ENCODE measurements at places on chromosomes 16 and 17. TPM values are rescaled to one million over a fixed set of nuclear protein-coding genes. Genes with fewer than 3 reads are reported as not detected.
A peak's percentile ranks its signal among the peaks of the same experiment; 100 is the strongest.

PARD6A gene
- 17.9 TPM for polyA plus RNA-seq

TBC1D3I gene
- polyA plus RNA-seq: not detected

DOK4 gene
- 2.2 TPM for polyA plus RNA-seq

PDE6G gene
- polyA plus RNA-seq: 81.4 TPM

TPSG1 gene
- polyA plus RNA-seq: not detected

CCDC47 gene
- 43.3 TPM for polyA plus RNA-seq

PABPN1L gene
- polyA plus RNA-seq: not detected

- DNase-seq: no peak
Measured at GRCh38 chr16:8310323-8310722, 280.0 kb downstream of the TMEM114 start.

DNA sequence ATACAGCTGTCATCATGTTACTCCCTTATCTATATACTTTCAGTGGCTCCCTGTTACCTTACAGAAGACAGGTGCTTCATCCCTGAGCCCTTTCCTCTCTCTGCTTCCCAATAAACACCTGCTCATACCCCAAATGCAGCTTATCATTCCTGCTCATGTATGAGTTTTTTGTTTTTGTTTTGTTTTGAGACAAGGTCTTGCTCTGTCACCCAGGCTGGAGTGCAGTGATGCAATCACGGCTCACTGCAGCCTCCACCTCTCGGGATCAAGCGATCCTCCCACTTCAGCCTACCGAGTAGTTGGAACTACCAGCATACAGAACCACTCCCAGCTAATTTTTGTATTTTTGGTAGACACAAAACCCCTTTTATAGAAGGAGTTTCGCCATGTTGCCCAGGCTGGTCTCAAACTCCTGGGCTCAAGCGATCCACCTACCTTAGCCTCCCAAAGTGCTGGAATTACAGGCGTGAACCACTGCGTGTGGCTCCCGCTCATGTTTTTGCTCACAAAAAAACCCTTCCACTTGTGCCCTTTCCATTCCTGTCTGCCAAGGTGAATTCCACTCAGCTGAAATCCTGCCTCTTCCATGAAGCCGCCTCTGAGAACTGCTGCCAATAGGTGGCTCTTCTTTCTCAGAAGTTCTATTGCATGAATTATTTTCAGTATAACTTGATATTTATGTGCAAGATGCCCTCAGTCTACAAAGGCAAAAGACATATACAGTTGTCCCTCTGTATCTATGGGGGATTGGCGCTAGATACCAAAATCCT, 7.9 kb upstream of the RNF157 start:
- no peak for DNase-seq

DNA sequence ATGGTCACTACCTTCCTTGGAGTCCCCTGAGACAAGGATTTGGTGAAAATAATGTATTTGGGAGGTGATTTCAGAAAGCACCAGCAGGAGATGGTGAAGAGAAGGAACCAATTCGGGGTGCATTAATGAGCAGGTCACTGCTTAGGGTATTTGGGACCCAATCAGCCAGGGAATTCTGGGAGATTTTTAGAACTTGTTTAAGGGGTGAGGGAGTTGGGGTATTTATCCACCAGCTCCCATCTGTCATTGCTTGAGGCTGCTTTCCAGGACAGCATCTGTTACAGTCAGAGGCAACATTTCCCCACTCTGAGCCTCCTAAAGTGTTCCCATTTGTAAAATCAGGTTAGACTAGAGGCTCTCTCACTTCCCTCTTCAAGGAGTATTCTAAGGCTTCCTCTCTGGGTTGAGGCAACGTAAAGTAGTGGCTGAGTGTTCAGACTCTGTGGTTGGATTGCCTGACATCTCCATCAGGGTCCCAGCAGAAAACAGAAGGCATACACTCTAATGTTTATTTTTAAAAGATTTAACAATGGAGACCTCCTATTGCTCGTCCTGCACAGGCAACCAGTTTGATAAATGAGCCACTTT, 60.9 kb downstream of the CLEC19A start:
- DNase-seq: no peak

GRCh38 chr17:20116683-20117309, 107.6 kb downstream of the SPECC1 start:
- peak; percentile 60 for DNase-seq

DNA sequence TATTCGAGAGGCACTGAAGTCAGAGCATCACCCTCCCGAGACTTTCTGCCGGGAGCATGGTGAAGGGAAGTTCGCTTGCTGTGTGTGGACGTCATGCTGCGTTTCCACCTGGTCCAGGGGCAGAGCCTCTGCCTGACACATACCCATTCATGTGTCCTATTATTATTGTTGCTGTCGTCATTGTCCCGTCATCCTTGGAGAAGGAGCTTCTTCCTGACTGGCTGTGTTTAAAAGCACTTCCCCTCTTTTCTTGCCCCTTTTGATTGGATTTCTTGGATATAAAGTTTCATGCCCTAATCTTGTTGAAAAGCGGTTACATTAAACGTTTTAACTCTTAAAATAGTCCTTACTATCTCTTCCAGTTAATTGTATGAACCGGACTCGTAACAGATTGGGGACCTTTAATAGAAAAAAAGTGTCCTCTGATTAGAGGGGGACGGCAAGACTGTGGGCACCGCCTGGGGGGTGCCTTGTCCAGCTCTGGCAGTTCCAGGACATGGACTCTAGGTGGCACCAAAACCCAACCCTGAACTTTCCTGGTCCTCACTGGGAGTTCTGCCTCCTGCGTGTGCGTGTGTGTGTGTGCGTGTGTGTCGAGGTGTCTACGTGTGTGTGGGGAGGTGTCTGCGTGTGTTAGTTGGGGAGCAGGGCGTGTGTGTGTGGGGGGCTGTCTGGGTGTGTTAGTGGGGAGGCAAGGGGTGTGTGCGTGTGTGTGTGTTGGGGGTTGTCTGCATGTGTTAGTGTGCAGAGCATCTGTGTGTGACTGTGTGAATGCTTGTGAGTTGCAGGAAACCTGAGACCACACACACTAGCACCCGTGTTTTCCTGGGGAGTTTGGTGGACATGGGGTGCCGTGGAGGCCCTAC, 133.3 kb upstream of the CIBAR2 start:
- peak; percentile 56 for DNase-seq

DNA sequence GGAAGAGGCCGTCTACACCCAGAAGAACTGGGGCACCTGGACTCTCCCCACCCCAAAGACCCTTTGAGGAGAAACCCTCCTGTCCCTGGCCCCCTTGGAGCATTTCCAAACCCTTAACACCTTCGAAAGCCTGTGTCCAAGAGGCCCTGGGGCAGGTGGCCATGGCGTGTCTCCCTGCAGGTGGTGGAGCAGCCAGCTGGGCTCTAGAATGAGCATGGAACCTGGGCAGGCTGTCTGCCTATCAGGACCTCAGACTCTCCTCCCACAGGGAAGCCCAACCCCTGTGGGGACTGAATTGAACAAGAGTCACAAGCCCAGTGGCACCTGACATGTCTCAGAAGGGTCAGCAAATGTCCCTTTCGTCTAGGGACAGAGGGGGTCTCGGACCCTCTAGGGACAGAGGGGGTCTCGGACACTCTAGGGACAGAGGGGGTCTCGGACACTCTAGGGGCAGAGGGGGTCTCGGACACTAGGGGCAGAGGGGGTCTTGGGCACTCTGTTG, 8.4 kb downstream of the CBX4 start:
- DNase-seq: no peak

DNA sequence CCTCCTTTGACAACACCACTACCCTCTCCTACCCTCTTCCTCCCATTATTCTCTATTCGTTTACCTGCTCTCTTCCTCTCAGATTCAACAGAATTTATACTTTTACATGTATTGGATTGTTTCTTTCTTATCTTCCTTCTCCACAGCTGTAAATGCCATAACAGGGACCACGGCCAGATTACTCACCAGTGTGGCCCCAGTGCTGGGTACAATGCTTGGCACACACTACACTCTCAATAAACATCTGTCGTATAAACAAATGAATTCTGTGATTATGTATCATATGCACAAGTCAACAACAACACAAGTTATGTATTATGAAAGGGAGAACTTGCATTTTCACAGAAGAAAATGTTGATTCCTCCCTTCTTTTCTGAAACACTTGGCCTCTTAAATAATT, 20.0 kb downstream of the AARSD1 start:
- no peak for DNase-seq

DNA sequence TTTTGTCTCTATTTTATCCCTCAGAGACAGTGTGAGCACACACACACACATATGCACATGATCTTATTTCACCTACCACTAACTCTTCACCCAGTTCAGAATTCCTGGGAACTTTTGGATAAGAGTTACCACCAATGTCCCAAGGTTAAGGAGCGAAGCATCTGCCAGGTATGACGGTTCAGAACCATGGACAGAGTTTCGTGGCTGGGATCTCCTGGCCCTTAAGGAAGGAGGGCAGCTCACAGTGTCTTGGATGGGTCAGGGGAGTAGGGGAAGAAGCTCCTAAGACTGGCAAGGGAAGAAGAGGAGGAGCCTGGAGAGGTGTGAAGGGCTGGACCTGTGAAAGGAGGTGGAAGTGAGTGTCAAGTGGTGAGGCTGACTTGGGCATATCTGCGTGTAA, 23.0 kb upstream of the TMEM132E start:
- no peak for DNase-seq

DNA sequence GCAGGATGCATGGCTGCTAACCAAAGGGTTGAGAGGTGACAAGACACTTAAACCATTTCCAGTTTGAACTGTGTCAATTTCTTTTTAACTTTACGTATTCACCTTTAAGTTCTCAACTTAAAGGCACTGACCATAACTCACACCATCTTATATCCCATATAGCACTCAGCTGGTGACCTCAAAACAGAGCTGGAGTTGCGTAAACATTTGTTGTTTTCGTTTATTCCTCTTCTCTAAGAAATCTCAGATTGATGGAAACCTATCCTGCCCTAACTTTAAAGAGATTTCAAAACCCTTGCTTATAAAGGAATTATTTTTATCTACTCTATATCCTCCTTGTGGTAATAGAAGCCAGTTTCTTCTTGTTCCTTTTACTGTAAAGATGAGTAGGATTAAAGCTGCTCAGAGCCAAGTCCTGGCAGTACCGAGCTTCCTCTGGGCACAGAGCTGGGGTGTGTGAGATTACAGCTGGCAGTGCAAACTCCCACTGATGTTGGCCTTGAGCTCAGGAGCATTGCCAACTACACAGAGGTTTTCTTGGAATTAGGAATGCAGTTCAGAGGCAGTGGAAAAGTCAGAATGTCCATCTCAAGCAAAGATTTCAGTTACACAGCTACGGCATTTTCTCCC, 1.3 kb downstream of the KCTD2 start:
- no peak for DNase-seq

- no peak for DNase-seq
Measured at GRCh38 chr17:66472123-66472522, 169.7 kb downstream of the PRKCA start.

- no peak for DNase-seq
Measured at GRCh38 chr16:886802-887731, 83.7 kb downstream of the LMF1 start.

DNA sequence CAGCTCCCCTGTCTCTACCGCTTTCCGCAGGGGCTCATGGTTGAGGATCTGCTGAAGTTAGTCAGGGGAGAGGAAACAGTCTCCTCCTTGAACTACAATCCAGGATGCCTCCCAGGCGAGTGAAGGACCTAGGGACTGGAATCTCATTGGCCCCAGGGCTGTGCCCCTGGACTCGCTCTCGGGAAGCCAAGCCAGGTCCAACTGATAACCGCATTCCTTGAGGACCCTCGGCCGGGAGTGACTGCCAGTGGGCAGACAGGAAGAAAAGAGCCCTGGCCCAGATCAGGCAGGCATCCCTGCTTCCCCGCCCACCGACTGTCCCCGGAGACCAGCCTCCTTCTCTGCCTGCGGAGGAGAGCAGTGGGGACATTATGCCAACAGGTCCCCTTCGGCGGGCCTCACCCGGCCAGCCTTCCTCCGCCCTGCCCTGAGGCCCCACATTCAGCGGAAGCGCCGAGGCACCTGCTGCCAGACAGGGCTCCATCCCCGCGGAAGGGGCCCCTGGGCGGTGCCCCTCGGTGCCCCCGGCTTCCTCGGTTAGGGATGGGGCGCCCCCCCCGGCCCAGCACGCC, 776 bp downstream of the LRRC75A start:
- DNase-seq: peak; percentile 11

DNA sequence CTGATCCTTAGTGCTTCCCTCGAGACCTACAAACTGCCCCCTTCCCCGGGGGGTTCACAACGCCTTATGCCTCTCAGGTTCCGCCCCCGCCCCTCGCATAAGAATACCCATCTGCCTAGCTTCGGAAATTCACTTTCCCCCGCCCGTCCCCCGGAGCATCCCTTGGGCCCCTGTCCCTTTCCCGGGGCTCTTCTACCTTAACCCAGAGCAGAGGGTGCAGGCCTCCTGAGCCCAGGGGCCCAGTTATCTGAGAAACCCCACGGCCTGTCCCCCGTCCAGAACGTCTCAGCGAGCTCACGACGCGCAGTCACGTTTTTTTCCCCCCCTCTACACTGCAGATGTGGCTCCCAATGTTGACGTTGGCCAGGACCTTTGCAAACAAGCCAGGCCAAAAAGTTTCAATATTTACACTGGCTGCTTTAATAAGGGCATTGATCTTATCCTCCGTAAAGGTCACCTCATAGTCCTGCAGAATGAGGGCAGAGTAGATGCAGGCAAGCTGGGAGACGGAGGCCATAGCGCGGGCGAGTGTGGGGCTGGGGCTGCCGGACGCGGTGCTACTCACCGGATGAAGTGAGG, 1.4 kb upstream of the NBR1 start:
- no peak for DNase-seq

DNA sequence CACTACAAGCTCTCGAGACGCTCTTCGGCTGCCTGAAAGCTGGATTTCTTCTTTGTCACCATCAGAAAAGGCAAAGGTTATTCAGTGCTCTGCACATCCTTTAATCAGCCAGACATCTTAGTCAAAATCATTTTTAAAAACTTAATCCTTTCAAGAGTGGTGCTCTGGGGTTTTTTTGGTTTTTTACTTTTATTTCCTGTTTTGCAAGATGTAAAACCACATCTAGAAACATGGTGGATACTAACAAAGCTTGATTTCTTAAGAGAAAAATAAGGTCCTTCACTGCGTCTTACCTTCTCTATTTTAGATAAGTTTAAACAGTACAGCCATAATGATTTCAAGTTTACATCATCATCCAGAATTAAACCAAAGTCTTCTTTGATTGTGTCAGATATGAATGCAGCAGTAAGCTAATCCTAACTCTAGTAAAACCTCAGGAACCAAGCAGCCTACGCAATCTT, 6.3 kb downstream of the ANKRD11 start:
- DNase-seq: peak; percentile 64

- DNase-seq: no peak
Measured at GRCh38 chr17:35743626-35744328, 9.3 kb downstream of the GAS2L2 start.
